Heart left ventricle (tissue), 16 donors: ENCODE measurements at places on chromosomes 2 and 18. TPM values are rescaled to one million over a fixed set of nuclear protein-coding genes. Genes with fewer than 3 reads are reported as not detected.

- H3K27me3 ChIP-seq, result no peaks in the 10 kb centered on the region
- no peaks in the 10 kb centered on the region for H3K36me3 ChIP-seq
- no peaks in the 10 kb centered on the region for H3K4me1 ChIP-seq
- H3K4me3 ChIP-seq, result no peak overlapping the region
- H3K27ac ChIP-seq, result no peak overlapping the region
- DNase-seq, result no peak
Observed at GRCh38 chr2:17901246-17901645, 22.8 kb downstream of the KCNS3 start.

- H3K36me3 ChIP-seq, result no peaks in the 10 kb centered on the region
- no peaks in the 10 kb centered on the region for H3K4me1 ChIP-seq
- H3K27ac ChIP-seq, result peak overlapping the region; percentile 49
- no peaks in the 10 kb centered on the region for H3K27me3 ChIP-seq
Observed at GRCh38 chr2:236749346-236749745, 179.7 kb downstream of the ACKR3 start.

MZT2B gene
- 396 TPM for total RNA-seq

- H3K36me3 ChIP-seq, result no peaks in the 10 kb centered on the region
- no peak overlapping the region for H3K4me3 ChIP-seq
- H3K4me1 ChIP-seq, result peaks cover 13% of the 10 kb centered on the region
- no peak for DNase-seq
- no peaks in the 10 kb centered on the region for H3K27me3 ChIP-seq
Observed at GRCh38 chr18:55863391-55863706, 275.4 kb upstream of the TCF4 start.

QPCT gene
- 2.2 TPM for total RNA-seq

GRCh38 chr2:201419986-201420385, 31.3 kb downstream of the TRAK2 start:
- DNase-seq, result no peak
- no peak overlapping the region for H3K4me3 ChIP-seq
- H3K27ac ChIP-seq, result no peak overlapping the region
- H3K27me3 ChIP-seq, result no peaks in the 10 kb centered on the region
- H3K36me3 ChIP-seq, result peaks cover 3% of the 10 kb centered on the region

GRCh38 chr18:48493434-48494230, 45.2 kb upstream of the CTIF start:
- no peak overlapping the region for H3K4me3 ChIP-seq
- no peak overlapping the region for H3K27ac ChIP-seq
- DNase-seq, result no peak
- no peaks in the 10 kb centered on the region for H3K27me3 ChIP-seq
- H3K4me1 ChIP-seq, result no peaks in the 10 kb centered on the region
- no peaks in the 10 kb centered on the region for H3K36me3 ChIP-seq

DNA sequence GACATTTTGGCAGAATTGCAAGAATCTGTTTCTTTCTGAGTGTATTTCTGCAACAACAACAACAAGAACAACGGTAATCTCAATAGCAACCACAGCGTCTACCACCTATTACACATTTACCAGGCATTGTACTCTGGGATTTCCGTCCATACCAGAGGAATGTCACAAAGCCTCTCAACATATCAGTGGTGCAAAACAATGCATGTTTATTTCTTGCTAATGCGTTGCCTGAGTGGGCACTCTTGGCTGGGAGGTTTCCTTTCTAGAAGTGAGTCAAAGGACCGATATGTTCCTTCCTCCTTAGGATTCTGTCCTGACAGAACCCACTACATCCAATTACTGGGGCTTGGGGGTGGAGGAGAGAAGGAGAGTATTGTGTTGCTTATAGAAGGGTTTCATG, 585.6 kb downstream of the TSN start:
- H3K4me1 ChIP-seq, result no peaks in the 10 kb centered on the region
- H3K27ac ChIP-seq, result no peak overlapping the region
- DNase-seq, result no peak

DNA sequence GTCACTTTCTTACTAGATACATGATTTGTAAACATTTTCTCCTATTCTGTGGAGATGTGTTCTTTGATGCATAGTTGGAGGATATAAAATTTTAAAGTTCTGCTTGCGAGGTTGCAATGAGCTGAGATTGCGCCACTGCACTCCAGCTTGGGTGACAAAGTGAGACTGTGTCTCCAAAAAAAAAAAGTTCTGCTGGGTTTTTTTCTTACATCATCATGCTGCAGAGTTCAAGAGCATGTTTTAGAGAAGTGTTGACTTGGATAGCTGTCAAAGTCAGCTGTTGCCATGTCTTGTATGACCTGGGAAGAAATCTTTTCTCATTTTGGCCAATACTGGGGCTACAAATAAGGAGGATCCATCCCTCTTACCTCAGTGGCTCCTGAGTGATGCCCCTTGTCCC, 71.3 kb downstream of the UGGT1 start:
- H3K36me3 ChIP-seq, result peaks cover 53% of the 10 kb centered on the region
- H3K4me3 ChIP-seq, result no peak overlapping the region
- H3K27me3 ChIP-seq, result no peaks in the 10 kb centered on the region
- DNase-seq, result no peak

OTOF gene
- not detected for total RNA-seq

VIT gene
- total RNA-seq, result 1.1 TPM

- H3K4me3 ChIP-seq, result no peak overlapping the region
- no peaks in the 10 kb centered on the region for H3K4me1 ChIP-seq
Observed at GRCh38 chr2:175476948-175477347, 295.4 kb upstream of the ATP5MC3 start.

GRCh38 chr2:39996653-39997080, 217.6 kb upstream of the THUMPD2 start:
- DNase-seq, result no peak
- H3K27ac ChIP-seq, result no peak overlapping the region
- H3K4me3 ChIP-seq, result no peak overlapping the region
- no peaks in the 10 kb centered on the region for H3K4me1 ChIP-seq

GRCh38 chr18:22848615-22849014, 84.5 kb upstream of the RBBP8 start:
- peaks cover 2% of the 10 kb centered on the region for H3K27me3 ChIP-seq
- H3K36me3 ChIP-seq, result no peaks in the 10 kb centered on the region
- H3K4me3 ChIP-seq, result no peak overlapping the region
- no peaks in the 10 kb centered on the region for H3K4me1 ChIP-seq
- no peak overlapping the region for H3K27ac ChIP-seq

- no peak overlapping the region for H3K27ac ChIP-seq
- no peaks in the 10 kb centered on the region for H3K36me3 ChIP-seq
- H3K4me1 ChIP-seq, result no peaks in the 10 kb centered on the region
- no peak overlapping the region for H3K4me3 ChIP-seq
- no peaks in the 10 kb centered on the region for H3K27me3 ChIP-seq
- DNase-seq, result no peak
Observed at GRCh38 chr2:84288293-84288692, 170.8 kb downstream of the SUCLG1 start.

DNA sequence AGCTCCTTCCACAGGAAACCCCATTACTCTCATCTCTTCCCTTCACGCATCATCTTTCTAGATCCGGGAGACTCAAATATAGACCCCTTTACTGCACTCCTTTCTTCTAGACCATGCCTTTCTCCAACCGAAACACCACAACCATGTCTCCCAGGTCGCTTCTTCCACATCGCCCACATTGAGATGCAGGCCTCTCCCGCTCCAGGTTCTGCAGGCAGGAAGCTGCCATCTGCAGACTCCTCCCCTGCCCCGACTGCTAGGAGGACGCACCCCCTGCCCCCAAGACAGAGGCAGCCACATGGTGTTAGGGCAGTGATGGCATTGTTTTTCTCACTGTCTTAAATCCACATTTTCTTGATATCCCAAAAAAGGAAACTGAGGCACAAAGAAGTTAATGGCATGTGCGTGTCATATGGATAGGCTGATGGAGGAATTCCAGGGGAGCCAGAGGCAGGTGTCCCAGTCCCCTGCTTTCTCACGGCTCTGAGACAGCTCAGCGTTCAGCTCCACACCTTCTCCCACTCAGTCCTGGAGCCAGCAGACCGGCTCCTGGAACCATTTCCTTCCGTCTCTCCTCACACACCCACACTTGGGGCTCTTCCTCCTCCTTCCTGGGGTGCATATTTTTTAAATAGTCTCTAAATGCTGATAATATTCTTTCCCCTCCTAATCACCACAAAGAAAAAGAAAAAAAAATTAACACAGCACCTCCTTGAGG, 438.4 kb downstream of the EIPR1 start:
- no peak overlapping the region for H3K27ac ChIP-seq
- no peak overlapping the region for H3K4me3 ChIP-seq
- H3K36me3 ChIP-seq, result no peaks in the 10 kb centered on the region
- H3K27me3 ChIP-seq, result no peaks in the 10 kb centered on the region
- DNase-seq, result no peak
- no peaks in the 10 kb centered on the region for H3K4me1 ChIP-seq

- H3K27me3 ChIP-seq, result no peaks in the 10 kb centered on the region
- H3K4me3 ChIP-seq, result no peak overlapping the region
- H3K27ac ChIP-seq, result no peak overlapping the region
- DNase-seq, result no peak
- no peaks in the 10 kb centered on the region for H3K4me1 ChIP-seq
Observed at GRCh38 chr2:201273330-201273983, 13.1 kb downstream of the CASP8 start.

- no peaks in the 10 kb centered on the region for H3K27me3 ChIP-seq
- no peak overlapping the region for H3K4me3 ChIP-seq
- no peak for DNase-seq
- H3K4me1 ChIP-seq, result peaks cover 16% of the 10 kb centered on the region
- no peak overlapping the region for H3K27ac ChIP-seq
Observed at GRCh38 chr2:71887196-71887595, 260.5 kb downstream of the CYP26B1 start.

GRCh38 chr18:66560094-66560493, 43.8 kb downstream of the CDH19 start:
- DNase-seq, result no peak
- H3K27ac ChIP-seq, result no peak overlapping the region
- H3K27me3 ChIP-seq, result no peaks in the 10 kb centered on the region
- no peaks in the 10 kb centered on the region for H3K4me1 ChIP-seq
- H3K36me3 ChIP-seq, result no peaks in the 10 kb centered on the region
- no peak overlapping the region for H3K4me3 ChIP-seq

DNA sequence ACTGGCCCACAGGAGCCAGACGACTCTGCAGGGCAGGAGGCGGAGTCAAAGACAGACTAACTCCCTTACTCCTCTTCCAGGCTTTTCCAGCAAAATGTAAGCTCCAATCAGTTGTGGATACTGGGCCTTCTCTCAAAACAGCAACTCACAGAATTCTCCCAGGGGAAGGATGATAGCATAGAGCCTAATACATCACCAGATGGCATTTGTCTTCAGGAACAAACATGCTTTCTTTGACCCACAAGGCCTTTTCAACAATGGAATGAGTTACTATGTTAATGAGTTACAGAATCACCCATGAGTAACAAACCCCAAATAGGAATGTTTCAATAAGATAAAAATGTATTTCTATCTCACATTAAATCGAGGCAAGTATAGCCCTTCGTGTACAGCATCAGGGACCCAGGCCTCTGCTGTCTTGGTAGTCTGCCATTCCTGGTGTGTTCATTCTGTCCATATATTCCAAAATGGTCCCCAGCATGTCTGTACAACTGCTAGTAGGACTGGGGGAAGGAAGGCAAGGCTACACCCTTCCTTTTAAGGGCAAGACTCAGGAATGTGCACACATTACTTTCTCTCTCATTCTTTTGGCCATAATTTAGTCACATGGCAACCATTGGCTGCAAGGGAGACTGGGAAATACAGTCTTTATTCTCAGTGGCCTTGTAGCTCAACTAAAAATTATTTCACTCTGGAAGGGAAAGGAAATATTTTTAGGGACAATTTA, 76.4 kb downstream of the BOD1L2 start:
- no peaks in the 10 kb centered on the region for H3K27me3 ChIP-seq
- no peak for DNase-seq
- H3K4me1 ChIP-seq, result no peaks in the 10 kb centered on the region
- H3K36me3 ChIP-seq, result no peaks in the 10 kb centered on the region
- no peak overlapping the region for H3K4me3 ChIP-seq

DNA sequence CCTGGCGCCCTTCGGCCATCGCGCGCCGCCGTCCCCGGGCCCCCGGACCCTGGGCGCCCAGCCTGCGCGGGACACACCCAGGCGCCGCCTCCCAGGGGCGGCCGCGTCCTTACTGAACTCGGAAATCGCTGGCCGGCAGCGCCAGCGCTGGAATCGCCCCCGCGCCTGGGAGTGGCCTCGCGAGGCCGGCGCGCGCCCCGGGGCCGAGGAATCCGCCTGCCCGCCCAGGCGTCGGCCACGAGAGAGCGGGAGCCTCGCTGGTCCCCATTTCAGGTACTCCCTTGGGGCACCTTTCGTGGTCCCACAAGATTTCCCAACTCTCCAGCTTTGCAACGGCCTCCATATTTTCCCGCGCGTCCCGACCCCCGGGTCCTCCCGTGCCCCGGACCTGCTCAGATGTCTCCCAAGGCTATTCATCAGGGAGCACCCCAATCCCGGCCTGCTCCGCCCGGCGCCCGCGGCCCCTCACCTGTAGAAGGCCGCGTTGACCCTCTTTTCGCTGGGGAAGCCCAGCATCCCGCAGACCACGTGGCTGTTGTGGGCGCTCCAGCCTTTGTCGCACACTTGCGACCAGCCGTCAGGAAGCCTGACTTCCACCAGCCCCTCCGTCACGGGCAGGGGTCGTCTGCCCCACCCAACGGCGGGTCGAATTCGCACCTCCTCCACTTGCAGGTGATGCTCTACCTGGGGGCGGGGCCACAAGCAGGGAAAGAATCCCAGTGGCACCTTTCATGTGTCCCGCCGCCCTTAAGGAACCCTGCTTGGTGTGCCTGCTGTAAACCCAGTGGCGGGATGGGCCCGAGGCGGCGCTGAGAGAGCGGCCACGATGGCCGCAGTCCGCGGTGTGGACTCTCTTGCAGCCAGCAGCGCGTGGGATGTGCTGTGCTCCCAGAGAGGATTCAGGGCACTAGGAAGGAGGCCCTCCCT, 4.6 kb downstream of the LOXL3 start:
- no peaks in the 10 kb centered on the region for H3K36me3 ChIP-seq
- peak overlapping the region; percentile 91 for H3K27ac ChIP-seq
- peaks cover 15% of the 10 kb centered on the region for H3K4me1 ChIP-seq
- peak; percentile 90 for DNase-seq

HMSD gene
- total RNA-seq, result 1.3 TPM

DNA sequence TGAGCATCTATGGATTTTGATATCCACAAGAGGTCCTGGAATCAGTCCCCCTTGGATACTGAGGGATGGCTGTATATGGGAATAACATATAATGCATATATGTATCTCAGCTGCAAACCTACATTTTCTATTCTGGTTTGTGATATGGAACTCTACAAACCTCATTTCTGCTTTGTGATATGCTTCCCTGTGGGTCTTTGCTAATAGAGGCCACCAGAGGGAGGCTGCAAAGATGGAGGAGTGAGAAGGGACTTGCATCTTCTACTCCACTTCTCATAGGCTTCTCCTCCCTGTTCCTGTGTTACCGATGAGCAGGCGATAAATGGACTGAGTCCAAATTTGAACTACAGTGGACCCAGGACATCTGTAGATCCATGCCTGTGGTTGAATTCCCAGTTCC, 37.8 kb downstream of the ARID5A start:
- no peaks in the 10 kb centered on the region for H3K27me3 ChIP-seq
- no peak for DNase-seq
- H3K4me1 ChIP-seq, result no peaks in the 10 kb centered on the region
- H3K36me3 ChIP-seq, result no peaks in the 10 kb centered on the region
- H3K27ac ChIP-seq, result no peak overlapping the region
